B cell (primary cell): ENCODE measurements at places on chromosomes 13 and 19.

DNA sequence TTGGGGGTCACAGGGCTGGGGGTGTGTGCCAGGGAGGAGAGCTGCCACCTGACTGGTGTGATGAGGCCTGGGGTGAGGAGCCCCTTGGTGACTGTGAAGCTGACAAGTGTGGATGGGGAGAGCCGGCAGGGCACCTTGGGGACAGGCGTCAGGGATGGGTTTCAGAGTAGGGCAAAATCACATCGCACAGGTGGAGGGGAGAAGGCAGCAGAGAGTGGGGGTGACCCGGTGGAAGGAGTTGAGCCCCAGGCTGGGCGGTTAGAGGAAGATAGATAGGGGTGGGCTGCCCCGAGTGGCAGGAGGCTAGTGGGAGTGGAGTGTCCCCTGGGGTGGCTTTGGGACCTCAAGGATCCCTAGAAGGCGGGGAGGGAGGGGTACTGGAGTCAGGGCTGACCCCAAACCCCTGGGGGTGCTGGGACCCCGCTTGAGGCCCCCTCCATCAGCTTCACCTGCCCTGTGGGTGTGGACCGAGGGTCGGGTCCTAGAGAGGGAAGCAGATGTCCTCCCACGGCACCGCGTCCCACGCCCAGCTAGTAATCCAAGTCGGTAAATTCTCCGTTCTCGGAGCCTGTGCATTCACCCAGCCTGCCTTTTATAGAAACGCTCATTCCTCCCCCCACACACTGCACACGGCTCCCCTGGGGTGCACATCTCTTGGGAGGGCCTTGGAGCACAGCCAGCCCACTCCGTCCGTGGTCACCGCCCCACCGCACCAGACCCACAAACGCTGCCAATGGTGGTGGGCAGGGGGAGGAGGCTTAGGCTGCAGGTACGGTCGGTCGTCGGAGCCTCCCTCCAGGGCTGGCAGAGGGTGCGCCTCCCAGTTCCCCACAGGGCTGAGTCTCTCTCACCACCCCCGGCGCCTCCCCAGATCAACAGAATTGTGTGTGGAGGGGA is 2.4 kb downstream of the CTXN1 start:
- no peak for DNase-seq

GRCh38 chr19:9847087-9847671 is 12.1 kb downstream of the PIN1 start:
- no peak for DNase-seq

DNA sequence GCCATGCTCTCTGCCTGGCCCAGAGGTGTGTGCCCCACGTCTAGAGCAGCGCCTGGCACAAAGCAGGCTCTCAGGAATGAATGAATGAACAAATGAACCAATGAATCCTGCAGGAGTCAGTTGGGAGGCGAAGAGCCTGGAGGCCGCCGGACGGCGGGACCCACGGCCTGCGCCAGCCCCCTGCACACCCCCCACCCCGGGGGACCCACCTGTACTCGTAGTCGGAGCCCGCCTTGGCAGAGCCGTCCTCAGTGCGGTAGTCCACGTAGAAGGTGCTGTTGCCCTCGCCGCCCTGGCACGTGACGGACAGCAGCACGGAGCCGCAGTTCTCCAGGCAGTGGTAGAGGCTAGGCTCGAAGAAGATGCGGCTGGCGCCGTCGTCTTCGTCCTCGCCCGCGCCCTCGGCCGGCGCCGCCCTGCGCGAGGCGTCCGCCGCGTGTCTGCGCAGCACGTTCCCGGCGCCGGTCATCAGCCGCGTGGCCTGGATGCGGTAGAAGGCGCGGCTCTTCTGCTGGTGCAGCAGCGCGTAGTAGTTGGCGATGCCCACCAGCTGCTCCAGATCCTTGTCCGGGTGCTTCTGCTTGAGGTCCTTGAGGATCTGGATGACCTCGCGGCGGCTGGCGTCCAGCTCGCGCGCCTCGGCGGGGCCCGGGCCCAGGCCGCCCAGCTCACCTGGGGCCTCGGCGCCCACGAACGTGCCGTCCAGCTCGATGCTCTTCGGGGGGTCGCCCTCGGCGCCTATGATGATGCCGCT is 14.8 kb downstream of the SLC8A2 start:
- no peak for DNase-seq

- DNase-seq, result no peak
Observed at GRCh38 chr19:13017306-13018034, 22.2 kb downstream of the NFIX start.

DNA sequence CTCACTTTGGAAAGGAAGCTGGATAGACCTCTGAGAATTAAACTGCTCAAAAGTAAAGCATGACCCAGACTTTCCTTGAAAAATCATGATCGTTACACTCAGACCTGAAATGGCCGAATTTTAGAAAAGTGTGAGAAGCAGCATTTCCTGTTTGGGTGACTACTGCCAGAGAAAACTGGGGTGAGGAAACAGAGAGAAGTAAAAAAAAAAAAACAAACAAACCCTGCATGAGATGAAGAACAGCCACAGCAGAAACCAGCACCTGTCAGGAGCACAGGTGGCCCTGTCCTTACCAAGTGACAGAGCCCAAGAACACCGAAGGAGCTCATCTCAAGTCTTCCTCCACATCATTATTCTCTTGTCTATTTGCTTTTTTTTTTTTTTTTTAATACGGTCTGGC is 12.0 kb upstream of the ADPRHL1 start:
- no peak for DNase-seq

DNA sequence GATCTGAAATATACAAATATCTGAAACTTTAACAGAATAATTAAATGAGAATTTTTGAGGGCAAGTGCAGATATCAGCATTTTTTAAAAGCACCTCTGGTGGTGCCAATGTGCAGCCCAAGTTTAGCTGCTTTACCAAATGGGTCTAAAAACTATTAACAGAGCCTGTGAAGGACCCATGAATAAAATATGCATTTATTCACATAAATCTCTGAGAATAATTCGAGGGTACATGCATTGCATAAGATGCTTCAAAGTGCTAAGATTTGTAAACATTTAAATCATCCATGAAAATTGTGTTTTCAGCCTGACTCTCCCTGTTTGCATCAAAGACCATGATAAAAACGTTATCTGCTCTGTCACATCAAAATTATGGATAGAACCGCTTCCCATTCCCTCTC is 47.1 kb upstream of the TNFSF11 start:
- no peak for DNase-seq

- DNase-seq, result peak; percentile 37
Observed at GRCh38 chr19:48102870-48103751, 7.5 kb downstream of the PLA2G4C start.

GRCh38 chr13:76086729-76087128 is 450.6 kb downstream of the LMO7 start:
- DNase-seq, result no peak

DNA sequence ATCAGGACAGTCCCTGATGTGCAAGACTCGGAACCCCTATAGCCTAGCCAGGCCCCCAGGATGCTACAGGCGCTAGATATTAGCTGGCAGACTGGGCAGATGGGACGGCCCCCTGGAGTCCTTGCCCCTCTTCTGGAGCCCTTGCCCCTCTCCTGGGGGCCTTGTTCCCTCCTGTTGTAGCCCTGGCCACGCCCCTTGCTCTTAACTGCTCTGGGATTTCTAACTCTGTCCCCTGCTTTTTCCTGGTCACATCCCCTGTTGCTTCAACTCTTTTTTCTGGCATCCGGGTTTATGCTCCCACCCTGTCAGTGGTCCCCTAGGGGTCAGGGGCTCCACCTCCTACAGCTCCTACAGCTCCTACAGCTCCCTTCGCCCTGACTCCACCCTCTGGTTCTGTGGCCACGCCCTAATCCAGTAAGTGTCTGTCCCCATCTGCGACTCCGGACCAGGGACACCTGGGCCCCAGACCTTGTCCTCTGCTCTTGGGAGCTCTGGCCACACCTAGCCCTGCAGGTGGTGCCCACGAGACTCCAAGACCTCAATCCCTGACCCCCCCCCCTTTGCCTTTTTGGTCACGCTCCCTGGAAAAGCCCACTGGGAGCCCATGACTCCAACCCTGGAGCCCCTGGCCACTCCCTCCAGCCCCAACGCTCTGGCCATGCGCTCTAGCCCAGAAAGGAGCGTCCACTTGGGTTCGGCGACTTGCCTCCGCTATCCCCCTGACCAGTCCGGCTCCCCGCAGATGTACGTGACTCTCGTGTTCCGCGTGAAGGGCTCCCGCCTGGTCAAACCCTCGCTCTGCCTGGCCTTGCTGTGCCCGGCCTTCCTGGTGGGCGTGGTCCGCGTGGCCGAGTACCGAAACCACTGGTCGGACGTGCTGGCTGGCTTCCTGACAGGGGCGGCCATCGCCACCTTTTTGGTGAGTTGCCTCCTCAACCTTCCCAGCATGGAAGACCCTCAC is 6.8 kb downstream of the PLPPR2 start:
- DNase-seq, result no peak

- DNase-seq, result peak; percentile 62
Observed at GRCh38 chr19:17538684-17539237, 16.7 kb upstream of the COLGALT1 start.

DNA sequence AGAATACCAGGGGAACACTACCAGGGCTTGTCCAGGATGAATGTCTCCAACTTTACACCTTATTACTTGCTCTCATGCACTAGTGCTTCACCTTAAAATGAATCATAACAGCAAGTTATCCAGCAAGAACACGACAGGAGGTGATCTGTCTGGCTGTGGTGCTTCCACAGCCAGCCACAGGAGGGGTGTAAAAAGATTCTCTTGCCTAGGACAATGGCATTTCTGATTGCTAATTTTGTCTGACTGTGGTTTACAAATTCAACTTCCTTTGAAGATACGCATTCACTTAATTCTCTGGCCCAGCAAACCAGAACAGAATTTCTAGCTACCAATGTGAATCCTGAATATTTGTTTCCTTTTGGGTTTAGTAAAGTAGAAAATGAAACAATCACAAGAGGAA is 23.1 kb upstream of the COG3 start:
- peak; percentile 8 for DNase-seq

GRCh38 chr19:8831832-8832131 is 322 bp downstream of the ZNF558 start:
- no peak for DNase-seq

DNA sequence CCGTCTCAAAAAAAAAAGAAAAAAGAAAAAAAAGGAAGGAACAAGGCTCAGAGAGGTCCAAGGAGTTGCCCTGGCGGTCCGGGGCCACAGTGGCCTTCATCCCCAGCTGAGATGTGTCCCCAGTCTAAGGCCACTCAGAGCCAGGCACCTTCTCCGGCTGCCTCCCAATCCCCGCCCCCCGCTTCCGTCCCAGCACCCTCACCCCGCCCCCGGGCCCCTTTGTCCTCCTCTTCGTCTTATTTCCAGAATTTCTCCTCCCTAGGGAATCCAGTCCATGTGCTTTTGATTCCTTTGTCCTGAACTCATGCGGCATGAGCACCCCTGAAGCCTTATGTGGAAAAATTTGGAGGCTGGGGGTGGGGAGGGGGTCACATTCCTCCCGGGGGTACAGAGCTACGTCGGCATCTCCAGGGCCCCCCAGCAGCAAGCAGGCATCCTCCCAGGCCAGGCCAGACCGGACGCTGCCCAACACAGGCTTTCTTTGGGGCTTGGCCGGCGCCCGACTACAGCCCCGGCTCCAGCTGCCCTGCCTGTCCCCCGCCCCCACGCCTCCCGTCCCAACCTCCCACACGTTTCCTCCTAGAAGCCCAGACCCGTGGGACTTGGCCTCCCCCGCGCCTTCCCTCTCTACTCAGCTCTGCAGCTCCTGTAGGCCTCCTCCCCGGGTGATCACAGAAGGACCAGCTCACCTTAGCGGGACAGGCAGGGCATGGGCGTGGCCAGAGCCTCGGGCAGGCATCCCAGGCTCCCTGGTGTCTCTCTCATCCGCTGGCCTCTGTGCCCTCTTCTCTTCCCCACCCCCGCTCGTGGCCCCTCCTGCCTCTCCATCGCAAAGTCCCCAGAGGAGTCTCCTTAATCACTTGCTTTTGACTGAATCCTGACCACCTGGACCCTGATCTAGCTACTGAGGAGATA is 17.8 kb upstream of the ADGRE5 start:
- DNase-seq, result peak; percentile 56

DNA sequence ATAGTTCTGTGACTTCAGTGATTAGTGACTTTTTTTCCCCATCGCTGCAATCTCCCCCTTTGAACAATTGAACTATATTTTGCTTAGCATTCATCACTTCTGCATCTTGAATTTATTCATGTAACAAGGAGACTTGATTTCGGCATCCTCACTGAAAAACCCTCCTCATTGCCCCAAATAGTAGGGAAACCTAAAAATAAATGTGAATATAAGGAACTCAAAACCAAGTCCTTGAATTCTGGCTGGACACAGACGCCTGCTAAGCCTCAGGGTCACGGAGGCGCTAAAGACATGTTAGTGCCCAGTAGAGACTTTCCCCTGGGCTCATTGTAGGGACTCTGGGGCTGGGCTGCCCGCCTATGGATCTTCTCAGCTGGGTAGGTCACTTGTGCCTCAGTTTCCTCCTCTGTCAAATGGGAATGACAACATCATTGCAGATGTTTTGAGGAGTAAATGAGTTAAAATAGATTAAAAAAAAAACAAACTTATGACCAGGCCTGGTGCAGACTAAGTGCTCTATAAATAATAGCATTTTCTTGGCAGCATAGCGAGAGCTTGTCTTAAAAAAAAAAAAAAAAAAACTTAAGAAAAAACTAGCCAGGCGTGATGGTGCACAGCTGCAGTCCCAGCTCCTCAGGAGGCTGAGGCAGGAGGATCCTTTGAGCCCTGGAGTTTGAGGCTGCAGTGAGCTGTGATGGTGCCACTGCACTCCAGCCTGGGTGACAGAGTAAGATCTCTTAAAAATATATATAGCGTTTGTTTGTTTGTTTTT is 1.8 kb upstream of the ADGRE5 start:
- peak; percentile 44 for DNase-seq

DNA sequence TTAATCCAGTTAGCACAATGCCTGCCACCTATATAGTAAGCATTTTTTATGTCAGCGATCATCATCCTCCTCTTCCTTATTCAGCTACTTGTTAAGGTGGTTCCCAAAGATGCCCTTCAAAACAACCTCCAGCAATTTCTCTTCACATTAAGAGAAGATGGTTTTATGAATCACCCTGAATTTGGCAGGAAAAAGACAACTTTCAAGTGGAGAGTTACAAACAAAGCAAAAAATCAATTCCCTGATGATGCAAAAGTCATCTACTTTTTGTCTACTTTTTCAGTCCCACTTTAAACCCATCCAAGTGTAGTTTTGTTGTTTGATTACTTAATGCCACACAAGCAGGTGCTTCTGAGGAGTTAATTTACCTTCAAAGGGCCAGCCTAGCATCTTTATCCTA is 139.1 kb upstream of the SERP2 start:
- DNase-seq, result no peak

GRCh38 chr13:79709471-79709870 is 228.5 kb downstream of the NDFIP2 start:
- no peak for DNase-seq

GRCh38 chr13:104477261-104477660 is 1411.0 kb upstream of the SLC10A2 start:
- DNase-seq, result no peak

- DNase-seq, result no peak
Observed at GRCh38 chr13:22455036-22455435, 725.7 kb upstream of the SGCG start.
